Foreskin keratinocyte (primary cell): ENCODE measurements at places on chromosomes 5 and 9. TPM values are rescaled to one million over a fixed set of nuclear protein-coding genes. Genes with fewer than 3 reads are reported as not detected.

The SCAMP1 gene
- polyA plus RNA-seq, result 8.6 and 9.8 TPM in 2 replicates

GRCh38 chr5:97192580-97193354 is 9.7 kb upstream of the RIOK2 start:
- peak; percentile 98 for DNase-seq

- DNase-seq, result peak; percentile 22
Observed at GRCh38 chr5:22473886-22474285, 379.3 kb downstream of the CDH12 start.

The DHX29 gene
- polyA plus RNA-seq, result 10.2 and 12.6 TPM in 2 replicates

- DNase-seq, result no peak
Observed at GRCh38 chr5:65061250-65061973, 292.7 kb downstream of the CWC27 start.

- no peak for DNase-seq
Observed at GRCh38 chr5:56840597-56840996, 25.2 kb downstream of the MAP3K1 start.

- DNase-seq, result no peak
Observed at GRCh38 chr5:151153300-151153699, 4.3 kb downstream of the ANXA6 start.

DNA sequence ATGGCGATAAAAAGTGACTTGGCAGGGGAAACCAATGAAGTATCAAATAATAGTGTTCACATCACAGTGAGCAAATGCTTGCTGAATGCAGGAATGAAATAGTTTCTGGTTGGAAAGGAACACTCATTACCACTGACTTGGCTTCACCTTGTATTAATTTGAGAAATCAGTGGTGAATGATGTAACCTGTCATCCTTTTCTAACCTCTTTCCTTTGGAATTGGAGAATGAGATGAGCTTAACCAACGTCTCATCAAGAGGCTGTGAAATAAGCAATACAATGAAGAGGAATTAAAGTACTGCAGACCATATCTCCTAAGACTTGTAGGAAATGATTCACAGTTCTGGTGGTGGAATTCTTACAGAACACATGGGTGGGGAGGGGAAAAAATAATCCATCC is 192.2 kb downstream of the DMAC1 start:
- no peak for DNase-seq

The BRIX1 gene
- polyA plus RNA-seq, result 39.2 and 56.3 TPM in 2 replicates

- peak; percentile 29 for DNase-seq
Observed at GRCh38 chr9:131833906-131834305, 94.0 kb upstream of the RAPGEF1 start.

DNA sequence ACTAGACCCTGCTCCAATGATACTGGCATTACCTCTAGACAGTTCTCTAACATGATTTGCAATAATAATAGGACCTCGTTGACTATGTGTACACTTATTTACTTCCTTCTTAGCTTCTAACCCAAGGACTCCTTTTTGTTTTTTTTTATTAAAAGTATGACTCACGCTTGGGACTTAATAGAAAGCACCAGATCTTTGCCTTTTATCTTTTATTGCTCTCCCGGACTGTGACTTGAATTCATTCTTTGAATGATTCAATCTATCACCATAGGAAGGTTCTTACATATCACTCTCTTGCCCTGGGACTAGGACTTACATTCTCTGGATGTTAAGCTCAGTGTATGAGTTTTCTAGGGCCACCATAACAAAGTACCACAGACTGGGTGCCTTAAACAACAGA is 9.0 kb downstream of the C9 start:
- no peak for DNase-seq

DNA sequence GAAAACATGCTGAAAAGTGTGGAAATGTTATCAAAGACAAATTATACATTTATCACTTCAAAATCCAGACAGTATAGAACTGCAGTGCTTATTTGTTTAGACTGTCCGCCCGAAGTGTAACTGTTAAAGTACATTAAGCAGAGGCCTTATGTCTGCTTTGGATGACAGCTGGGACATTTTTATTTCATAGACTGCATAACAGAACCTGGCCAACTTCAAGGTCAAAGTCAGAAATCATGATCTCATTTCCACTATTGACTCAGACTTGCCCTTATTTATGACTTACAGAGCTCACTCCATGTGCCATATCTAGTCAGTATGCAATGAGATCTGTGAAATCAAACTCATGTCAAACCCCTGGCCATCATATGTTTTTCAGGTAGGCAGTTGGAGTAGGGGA is 87.7 kb downstream of the RAB3C start:
- DNase-seq, result no peak

GRCh38 chr5:179260324-179261070 is 84.8 kb downstream of the ADAMTS2 start:
- DNase-seq, result no peak

DNA sequence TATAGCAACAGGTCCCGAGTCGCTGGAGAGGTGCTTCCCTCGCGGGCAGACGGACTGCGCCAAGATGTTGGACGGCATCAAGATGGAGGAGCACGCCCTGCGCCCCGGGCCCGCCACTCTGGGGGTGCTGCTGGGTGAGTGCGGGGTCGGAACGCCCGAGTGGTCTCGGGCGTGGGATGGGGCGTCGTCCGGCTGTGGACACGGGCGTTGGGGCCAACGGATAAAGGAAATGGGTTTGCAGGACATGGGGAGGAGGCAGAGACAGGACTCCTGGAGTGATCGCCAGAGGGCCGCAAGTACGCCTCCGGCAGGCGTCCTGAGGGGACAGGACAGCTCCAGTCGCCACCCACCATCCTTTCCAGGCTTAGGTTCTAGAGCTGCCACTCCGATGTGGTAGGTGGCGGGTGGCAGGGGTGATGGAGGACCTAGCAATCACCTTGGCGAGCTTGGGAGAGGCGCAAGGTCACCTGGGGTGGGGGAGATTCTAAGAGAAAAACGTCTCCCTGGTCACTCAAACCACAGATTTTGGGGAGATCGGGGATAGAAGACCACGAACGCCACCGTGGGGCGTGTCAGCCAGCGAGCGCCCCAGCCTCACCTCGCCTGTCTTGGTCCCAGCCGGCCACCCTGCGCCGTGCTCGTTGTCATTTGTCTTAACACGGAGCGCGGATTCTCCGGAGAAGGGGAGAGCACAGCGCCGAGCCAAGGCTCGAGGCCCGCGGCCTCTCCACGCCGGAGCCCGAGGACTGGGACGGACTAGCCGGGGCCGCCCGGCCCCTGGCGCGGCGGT is 922 bp downstream of the LMX1B start:
- no peak for DNase-seq

DNA sequence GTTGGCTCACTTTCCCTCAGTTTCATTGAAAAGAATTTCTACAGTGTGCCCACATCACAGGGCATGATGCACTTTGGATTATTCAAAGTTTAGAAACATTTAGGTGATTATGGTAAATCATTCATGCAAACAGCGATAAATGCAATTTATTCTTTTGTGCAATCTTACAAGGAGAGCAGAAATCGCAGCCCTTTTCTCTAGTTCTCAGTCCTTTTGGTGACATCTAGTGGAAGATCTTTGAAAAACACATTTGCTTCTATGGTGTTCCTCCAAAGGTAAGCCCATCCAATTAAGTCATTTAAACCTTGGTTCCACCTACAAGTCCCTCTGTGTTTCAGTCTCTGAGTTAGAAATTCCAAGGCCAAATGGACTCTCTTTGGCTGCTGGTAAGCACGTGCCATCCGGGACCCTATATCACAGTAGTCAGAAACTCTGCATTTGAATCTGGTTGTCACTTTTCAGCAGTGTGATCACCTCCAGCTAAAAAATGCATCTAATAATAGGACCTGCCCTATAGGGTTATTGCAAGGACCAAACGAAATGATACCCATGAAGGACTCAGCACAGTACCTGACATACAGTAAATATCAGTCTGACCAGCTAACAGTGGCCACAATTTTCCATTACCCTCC is 66.4 kb downstream of the MACROH2A1 start:
- DNase-seq, result peak; percentile 13

The PTGDS gene
- not detected in 2 replicates for polyA plus RNA-seq

DNA sequence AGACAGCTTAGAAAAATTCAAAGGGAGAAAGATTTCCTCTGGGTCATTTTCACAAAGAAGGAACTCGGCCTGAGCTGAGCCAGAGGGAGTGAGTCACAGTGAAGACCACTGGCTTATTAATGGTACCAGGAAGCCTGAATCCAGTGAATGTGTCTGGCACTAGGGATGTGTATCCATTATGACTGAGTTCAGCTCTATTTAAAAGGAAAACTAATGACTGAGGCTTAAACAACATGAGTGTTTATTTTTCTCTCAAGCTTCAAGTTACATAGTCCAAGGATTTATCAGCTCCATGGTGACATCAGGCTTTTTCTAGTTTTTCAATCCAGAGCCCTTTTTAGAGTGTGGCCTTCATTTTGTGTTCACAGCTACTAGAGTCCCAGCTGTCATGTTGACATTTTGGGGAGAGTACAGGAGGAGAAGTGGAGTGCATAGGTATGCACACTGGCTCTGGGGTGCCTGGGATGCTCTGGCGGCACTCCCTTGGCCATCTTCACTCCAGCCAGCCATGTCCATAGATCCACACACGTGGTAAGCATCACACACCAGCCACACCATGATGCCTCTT is 159.5 kb upstream of the ERCC6L2 start:
- DNase-seq, result no peak

DNA sequence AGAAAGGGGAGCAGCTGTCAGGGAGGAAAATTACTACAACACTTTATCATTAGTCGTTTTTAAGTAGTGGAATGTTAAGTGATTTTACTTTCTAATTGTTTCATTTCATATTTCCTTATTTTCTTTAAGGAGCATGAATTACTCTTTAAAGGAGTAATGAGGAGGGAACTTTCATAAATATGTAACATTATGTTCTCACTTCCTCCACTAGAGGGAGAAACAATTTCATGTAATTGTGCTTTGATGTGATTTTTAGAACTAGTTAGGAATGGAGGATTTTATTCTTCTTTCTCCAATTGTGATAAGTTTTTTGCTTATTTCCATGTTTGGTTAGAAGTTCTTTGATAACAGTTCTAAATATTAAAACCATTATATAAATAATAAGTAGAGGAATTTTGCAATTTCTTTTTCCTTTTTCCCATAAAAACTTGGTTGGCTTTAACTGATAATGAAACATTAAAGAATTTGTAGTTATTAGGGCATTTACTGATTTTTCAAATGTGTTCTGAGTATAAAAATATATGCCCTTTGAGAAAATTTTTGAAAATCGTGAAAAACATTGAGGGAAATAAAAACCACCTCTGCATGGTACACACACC is 25.6 kb downstream of the CEP78 start:
- no peak for DNase-seq

- DNase-seq, result no peak
Observed at GRCh38 chr5:428219-428618, 14.8 kb upstream of the EXOC3 start.

- DNase-seq, result no peak
Observed at GRCh38 chr9:130791303-130791894, 43.7 kb upstream of the ABL1 start.

GRCh38 chr9:83981126-83981871 is 694 bp downstream of the RMI1 start:
- DNase-seq, result peak; percentile 69

- no peak for DNase-seq
Observed at GRCh38 chr5:6869677-6870076, 156.4 kb downstream of the TENT4A start.

DNA sequence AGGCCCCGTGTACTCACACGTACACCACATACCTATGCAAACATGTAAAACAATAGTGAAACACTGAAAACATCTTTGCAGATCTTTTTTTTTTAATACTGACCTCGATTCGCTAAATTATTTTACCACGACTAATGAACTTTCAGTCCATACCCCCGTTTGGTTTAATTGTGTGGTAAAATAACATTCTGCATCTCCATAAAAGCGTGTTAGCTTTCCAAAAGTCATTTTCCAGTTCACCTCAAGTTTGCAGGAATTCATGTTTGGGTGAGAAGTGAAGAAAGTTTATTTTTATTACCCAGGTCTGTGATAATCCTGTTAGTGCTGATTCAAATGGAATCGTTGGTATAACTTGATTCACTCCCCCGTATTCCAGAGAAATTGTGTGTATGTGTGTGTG is 652 bp downstream of the ARSK start:
- DNase-seq, result no peak

GRCh38 chr5:66864240-66864884 is 268.2 kb downstream of the MAST4 start:
- no peak for DNase-seq
